ENCODE measurements at places on chromosomes 3 and 15. TPM values are rescaled to one million over a fixed set of nuclear protein-coding genes. Genes with fewer than 3 reads are reported as not detected.

DNA sequence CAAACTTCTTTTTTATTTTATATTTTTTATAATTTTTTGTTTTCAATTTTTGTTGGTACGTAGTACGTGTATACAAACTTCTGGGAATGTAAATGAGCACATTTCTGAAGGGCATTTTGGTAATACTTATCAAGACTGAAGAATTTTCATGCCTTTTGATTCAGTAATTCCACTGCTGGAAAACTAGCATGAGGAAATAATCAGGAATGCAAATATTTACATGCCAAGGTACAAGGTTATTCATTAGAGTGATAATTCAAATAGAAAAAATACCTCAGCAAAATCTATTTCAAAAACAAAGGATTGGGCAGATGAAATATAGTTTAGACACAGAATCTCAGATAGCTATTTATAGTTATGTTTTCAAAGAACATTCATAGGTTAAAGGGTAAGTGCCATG lies 128.7 kb downstream of the DMXL2 start:
- DNase-seq = no peak
- H3K36me3 ChIP-seq = no peaks in the 10 kb centered on the region

GRCh38 chr3:81581966-81582599 lies 179.4 kb downstream of the GBE1 start:
- no peak overlapping the region for H3K4me3 ChIP-seq
- H3K27ac ChIP-seq = no peak overlapping the region
- no peaks in the 10 kb centered on the region for H3K27me3 ChIP-seq
- DNase-seq = peak; percentile 15
- no peaks in the 10 kb centered on the region for H3K4me1 ChIP-seq

DNA sequence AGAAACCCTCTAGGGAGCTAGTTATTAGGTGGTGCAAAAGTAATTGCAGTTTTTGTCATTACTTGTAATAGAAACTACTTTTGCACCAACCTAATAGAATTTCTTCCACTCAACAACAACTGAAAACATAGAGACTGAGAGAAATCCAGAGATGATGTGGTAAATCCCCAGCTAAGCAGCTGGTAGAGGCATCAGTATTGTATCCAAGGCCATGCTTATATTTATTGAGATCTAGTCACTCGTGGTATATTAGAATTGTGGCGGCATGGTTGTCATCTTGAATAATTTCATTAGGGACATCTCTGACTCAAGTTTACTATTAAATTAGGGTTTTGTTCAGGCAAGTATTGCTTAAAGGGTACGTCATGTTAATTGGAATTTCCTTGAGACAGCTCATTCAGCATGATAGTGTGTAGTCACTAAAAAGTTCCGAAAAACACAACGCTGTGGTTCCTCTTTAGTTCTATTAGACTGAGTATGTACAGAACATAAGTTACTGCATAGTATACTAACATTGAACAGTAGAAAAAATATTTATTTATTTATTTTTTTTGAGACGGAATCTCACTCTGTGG lies 35.3 kb downstream of the PAK2 start:
- H3K27me3 ChIP-seq = no peaks in the 10 kb centered on the region
- H3K36me3 ChIP-seq = no peaks in the 10 kb centered on the region
- no peak overlapping the region for H3K4me3 ChIP-seq
- DNase-seq = no peak

GRCh38 chr15:90857337-90857736 lies 11.1 kb upstream of the FURIN start:
- no peak for DNase-seq
- H3K4me1 ChIP-seq = no peaks in the 10 kb centered on the region
- H3K27ac ChIP-seq = no peak overlapping the region
- H3K27me3 ChIP-seq = no peaks in the 10 kb centered on the region
- no peak overlapping the region for H3K4me3 ChIP-seq

DNA sequence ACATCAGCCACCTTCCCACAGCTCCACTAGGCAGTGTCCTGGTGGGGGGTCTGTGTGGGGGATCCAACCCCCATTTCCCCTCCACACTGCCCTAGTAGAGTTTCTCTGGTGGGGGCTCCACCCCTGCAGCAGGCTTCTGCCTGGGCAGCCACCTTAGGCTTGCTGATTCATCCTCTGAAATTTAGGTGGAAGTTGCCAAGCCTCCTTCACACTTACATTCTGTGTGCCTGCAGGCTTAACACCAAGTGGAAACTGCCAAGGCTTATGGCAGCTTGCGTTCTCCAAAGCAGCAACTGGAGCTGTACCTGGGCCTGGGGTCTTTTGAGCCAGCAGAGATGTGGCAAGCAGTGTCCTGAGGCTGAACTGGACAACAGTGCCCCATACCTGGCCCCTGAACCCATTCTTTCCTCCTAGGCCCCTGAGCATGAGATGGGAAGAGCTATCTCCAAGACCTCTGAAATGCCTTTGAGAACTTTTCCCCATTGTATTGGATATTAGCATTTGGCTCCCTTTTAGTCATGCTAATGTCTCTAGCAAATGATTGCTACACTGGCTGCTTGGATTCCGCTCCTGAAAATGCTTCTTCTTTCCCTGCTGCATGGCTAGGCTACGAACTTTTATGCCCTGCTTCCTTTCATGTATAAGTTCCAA lies 32.5 kb downstream of the CPN2 start:
- no peaks in the 10 kb centered on the region for H3K36me3 ChIP-seq
- no peaks in the 10 kb centered on the region for H3K27me3 ChIP-seq
- H3K4me1 ChIP-seq = peaks cover 19% of the 10 kb centered on the region
- H3K27ac ChIP-seq = no peak overlapping the region
- no peak overlapping the region for H3K4me3 ChIP-seq

Gene ANKUB1
- 1.0 TPM for total RNA-seq

Gene CD86
- 2.4 TPM for total RNA-seq

Measured in uterus (tissue), 4 donors.